PC-3 (cell line): ENCODE measurements at places on chromosomes 4 and X. TPM values are rescaled to one million over a fixed set of nuclear protein-coding genes. Genes with fewer than 3 reads are reported as not detected.

Gene KLB
- not detected in 2 replicates for total RNA-seq

Gene MAGIX
- 9.3 and 12.5 TPM in 2 replicates for total RNA-seq

Gene GYG2
- 0.58 and 1.7 TPM in 2 replicates for total RNA-seq

Gene KCNIP4
- not detected in 2 replicates for total RNA-seq

- DNase-seq = peak; percentile 95
Observed at GRCh38 chr4:141375855-141376254, 155.2 kb downstream of the ZNF330 start.

GRCh38 chr4:140187316-140187695 is 33.3 kb upstream of the MAML3 start:
- peak; percentile 34 for DNase-seq

DNA sequence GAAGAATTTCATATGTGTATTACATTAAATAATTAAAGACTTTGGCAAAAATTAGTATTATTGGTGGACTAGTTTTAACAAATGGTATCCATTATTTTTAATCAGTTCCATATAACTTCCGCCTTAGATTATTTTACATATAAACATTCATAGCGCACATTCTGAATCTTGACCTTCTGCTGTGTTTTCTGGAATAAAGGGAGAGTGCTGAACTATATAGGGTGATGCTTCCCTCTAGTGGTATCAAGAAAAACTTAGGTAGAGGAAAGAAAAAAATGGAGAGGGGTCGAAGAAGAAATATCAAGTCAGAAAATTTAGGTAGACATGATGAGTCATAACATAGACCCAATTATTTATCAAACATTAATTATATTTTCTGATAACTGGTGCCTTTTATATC is 155.6 kb upstream of the PACRGL start:
- peak; percentile 38 for DNase-seq

DNA sequence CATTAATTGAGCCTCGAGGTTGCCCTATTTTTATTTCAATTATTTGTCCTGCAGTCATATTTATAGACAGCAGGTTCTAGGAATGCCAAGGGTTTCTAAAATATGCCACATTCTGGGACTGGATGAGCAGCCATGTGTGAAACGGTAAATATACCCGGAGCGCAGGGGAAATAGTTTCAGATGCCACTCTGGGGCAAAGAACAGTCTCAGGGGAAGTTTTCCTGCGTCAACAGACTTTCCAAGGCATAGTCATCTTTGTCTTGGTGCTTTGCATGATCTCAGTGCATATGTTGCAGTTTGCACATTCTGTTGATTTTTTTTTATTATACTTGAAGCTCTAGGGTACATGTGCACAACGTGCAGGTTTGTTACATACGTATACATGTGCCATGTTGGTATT is 71.0 kb downstream of the GPAT3 start:
- no peak for DNase-seq

DNA sequence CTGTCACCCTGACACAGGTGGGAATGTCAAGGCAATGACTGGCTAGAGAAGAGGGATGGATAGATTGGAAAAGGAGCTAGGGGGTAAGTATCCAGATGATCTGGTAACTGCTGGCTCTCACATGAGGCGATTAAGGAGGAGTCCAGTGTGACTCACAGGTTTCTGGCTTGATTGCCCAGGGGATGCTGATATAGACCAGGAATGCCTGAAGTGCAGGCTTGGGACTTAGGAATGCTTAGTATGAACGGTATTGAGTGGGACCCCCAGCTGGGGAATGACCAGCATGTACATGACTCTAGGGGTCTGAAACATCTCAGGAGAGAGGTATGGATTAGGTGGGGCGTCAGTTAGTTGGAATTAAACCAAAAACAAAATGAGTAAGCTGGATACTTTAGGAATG is 65.8 kb upstream of the PRPS1 start:
- DNase-seq = peak; percentile 41

DNA sequence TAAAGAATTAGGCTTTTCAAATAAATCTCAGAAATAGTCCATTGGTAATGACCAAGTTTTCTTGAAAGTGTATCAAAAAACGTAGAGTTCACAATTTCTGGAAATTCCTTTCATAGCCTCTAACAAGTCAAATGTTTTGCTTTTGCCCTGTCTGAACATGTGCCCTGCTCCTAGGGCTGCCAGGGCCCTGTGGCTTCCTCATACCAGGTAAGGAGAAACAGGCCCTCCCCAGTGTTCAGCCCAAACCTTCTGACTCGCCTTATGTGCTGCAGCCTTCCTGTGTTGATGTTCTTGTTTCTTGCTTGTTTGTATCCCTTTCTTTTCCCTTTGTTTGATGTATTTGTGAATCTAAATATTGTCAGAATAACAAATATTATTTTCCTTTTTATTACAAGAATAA is 146.1 kb upstream of the PACRGL start:
- DNase-seq = no peak

GRCh38 chrX:151765026-151765425 is 30.5 kb downstream of the CNGA2 start:
- DNase-seq = no peak

- no peak for DNase-seq
Observed at GRCh38 chrX:83336454-83336853, 171.6 kb upstream of the POU3F4 start.

DNA sequence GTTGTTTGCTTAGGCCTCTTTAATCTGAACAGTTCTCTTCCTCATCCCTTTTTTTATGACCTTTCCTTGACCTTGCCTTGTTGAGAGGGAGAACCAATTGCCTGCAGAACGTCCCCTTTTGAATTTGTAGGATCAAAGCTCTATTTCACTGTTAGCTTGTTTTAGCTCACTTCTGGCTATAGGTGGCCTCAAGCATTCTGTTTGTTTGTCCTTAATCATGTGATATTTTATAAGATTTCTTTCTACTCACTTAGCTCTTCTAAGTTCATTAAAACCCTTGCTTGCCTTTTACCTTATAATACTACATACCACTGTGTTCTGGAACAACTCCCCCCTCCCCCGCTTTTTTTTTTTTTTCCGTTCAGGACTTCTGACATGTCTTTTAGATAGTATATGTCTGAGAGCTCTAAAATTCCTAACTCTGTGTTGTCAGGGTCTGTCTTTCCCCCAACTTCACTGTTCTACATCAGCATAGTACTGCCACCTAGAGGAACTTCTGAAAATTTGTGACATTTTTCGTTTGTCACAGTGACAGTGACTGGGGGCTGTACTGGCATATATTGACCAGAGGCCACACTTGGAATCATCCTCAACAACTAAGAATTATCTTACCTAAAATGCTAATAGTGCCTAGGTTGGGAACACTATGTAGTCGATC is 128.5 kb downstream of the LARP7 start:
- DNase-seq = peak; percentile 26
